ENCODE measurements at places on chromosomes 2 and 18. TPM values are rescaled to one million over a fixed set of nuclear protein-coding genes. Genes with fewer than 3 reads are reported as not detected.

Gene DNAH6
- total RNA-seq = 0.44 TPM

Gene FTCDNL1
- total RNA-seq = 2.6 TPM

Gene CHST9
- not detected for total RNA-seq

Gene GALNT5
- total RNA-seq = 2.4 TPM

Gene PDE1A
- total RNA-seq = 0.14 TPM

Gene CD226
- total RNA-seq = 0.15 TPM

Gene GAREM2
- total RNA-seq = 10.3 TPM

Gene EHBP1
- 46.2 TPM for total RNA-seq

Gene MRO
- 0.24 TPM for total RNA-seq

Gene CCDC68
- 5.2 TPM for total RNA-seq

Gene AGXT
- not detected for total RNA-seq

Gene IL1R2
- 0.63 TPM for total RNA-seq

Gene ORC4
- total RNA-seq = 30.6 TPM

Gene DTNB
- 8.1 TPM for total RNA-seq

Gene DPYSL5
- total RNA-seq = 7.5 TPM

Gene PPIG
- 39.9 TPM for total RNA-seq

Gene LYPD6
- 0.19 TPM for total RNA-seq

Gene CCBE1
- total RNA-seq = 12.5 TPM

Gene PROKR1
- not detected for total RNA-seq

Measured in A549 treated with ZK216348 at 1 μM for 4 hours (cell line).